ENCODE measurements at places on chromosomes 7 and 10.
A peak's percentile ranks its signal among the peaks of the same experiment; 100 is the strongest.

DNA sequence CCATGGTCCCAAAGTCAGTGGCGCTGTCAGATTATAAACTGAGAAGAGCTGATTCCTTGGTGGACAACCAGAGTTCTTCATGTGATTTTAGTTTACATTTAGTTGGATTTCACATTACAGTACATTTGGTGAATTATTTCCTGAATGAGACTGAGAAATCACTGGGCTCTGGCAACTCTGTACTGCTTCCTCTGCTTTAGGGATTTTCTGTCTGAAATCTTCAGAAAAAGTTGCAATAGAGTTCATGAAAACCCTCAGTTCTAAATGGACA lies 242.6 kb downstream of the BICC1 start:
- no peak for DNase-seq

DNA sequence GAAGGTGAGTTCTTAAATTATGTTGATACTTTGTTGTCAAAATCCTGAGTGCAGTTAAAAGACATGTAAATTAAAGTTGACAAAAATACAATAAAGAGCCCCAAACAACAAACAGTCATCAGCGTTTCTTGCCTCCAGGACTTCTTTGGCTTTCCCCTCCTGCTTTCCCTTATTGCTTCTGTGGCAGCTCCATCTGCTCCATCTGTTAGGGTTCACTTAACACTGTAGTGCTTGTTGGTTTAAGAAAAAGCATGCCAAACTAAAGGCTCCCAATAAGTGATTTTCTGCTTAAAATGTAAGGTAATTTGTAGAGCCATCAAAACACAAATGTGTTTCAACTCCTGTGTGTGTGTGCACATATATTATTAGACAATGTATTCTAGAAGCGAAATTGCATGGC lies 254.3 kb upstream of the GNAI1 start:
- no peak for DNase-seq

DNA sequence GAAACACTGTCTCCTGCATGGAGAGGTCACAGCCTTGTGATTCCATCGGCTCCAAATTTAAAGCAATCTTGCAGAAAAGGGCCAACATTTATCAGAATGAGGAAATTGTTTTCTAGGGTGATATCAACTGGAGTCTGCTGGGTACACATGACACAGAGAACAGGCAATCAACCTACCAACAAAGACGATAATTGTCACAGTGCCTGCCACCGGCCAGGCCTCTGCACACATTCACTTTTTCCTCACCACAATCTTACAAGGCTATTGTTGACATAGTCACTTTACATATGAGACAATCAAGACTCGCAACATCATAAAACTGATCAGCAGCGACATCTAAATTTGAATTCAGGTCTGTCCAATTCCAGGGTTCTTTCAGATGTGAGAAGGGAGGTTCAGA lies 189.4 kb downstream of the KCNMA1 start:
- no peak for DNase-seq

DNA sequence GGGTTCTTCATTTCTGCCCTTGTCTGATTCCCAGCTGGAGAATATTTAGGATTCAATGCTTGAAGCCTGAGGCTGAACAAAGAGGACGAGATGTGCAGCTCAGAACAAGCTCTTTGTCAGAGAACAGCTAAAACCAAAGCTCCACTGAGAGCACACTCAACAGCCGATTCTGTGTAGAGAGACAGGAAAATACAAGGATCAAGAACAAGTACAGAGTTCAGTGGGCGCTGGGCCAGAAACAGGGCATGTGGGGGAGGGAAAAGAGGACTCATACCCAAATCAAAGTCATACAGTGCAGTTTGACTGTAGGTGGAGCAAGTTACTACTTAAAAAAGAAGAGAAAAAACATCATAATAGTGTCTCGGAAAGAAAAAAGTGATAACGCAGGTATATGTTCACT lies at the start of gene AGMO:
TSS of gene AGMO (minus strand) at position 181 of the 400 bp plus-strand sequence.
- no peak for DNase-seq

GRCh38 chr10:88670497-88670896 lies 6.3 kb downstream of the LIPF start:
- no peak for DNase-seq

DNA sequence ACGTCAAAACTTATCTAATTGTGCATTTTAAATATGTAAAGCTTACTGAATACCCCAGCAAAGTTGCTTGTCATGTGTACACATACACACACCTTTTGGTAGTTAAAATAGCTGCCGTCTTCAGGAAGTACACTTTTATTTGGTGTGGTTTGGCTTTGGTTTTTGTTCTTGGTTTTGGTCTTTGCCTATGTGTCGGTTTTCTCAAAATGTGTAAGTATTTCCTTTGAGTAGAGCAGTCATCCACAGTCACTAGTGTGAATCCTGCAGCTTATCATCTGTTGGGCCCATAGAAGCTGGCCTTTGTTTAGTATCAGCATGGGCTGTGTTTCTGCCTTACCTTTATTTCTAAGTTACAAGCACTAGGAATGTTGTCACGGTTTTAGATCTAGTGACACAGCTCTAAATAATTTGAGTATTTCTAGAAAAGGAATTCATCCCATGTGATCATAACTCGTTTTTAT lies 35.3 kb downstream of the NET1 start:
- DNase-seq = no peak

GRCh38 chr10:102965311-102965851 lies 47.3 kb downstream of the CNNM2 start:
- no peak for DNase-seq

- DNase-seq = no peak
These were observed 3.4 kb upstream of the SAMD8 start for GRCh38 chr10:75107756-75108683.

DNA sequence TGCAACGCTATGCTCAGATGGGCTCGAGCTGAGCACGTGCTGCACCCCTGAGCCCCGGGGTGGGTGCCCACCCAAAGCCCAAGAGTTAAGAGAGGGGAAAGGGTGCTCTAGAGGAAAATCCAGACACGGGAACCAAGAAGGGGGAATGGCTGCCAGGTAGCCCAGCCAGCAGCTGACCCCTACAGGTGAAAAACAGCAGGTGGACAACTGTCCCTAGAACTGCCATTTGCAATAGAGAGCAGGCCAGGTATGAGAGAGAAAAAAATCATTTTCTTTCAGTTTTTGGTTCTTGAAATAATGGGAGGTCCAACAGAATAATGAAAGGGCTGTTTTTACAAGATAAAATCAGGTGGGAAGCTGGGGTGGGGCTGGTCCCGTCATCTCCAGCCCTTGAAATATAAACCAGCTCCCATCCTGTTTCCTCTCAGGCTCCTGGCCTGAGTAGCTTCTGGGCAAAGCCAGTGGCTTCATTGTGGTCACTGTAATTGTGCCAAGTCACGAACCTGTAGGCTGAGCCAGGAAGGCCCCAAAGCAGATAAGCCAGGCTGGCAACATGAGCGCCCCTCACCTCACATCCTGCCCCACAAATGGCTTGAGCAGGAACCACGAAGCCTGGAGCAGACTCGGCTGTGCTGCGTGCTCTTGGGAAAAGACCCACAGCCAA lies 257.8 kb downstream of the SNX10 start:
- no peak for DNase-seq

GRCh38 chr7:80284855-80285254 lies 150.2 kb downstream of the GNAI1 start:
- no peak for DNase-seq

DNA sequence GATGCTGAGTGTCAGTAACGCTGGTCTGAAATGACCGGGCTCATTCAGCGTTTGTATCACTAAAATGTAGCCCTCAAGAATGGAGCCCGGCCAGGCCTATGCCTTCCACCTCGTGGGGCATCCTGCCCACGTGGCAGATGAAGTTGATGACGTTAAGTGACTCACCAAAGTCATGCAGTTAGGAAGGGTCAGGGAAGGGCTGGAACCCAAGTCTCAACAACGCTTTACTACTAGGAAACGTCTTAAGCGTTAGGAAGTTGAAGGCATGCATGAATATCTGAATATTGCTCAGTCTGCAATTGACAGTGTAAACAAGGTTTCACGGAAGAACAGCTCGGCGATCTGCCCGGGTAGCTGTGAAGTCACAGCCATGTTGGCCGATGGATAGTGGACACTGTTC lies 14.0 kb upstream of the UBE3C start:
- DNase-seq = no peak

DNA sequence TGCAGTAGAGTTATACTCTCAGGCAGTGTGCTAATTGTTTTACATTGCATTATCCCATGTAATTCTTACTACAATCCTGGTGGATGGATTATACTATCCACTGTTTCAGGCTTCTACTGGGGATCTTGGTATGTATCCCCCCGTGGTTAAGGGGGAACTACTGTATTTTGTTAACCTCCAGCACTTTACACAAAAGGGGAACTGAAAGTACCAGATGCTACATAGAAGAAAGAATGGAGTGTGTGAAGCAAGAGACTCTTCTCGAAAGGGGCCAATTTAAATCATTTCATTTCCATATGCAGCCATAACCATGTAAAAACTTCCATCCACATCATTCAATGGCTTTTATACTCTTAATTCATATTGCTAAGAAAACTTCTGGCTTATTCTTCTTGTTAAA lies 69.4 kb downstream of the C1GALT1 start:
- DNase-seq = no peak

GRCh38 chr10:59562126-59562525 lies 147.5 kb downstream of the SLC16A9 start:
- no peak for DNase-seq

- peak; percentile 55 for DNase-seq
These were observed 27.4 kb upstream of the INPP5A start for GRCh38 chr10:132510174-132510611.

GRCh38 chr10:88385601-88386203 lies 197.4 kb downstream of the RNLS start:
- peak; percentile 78 for DNase-seq

GRCh38 chr7:128697302-128697905 lies 25.3 kb downstream of the GARIN1A start:
- peak; percentile 74 for DNase-seq

DNA sequence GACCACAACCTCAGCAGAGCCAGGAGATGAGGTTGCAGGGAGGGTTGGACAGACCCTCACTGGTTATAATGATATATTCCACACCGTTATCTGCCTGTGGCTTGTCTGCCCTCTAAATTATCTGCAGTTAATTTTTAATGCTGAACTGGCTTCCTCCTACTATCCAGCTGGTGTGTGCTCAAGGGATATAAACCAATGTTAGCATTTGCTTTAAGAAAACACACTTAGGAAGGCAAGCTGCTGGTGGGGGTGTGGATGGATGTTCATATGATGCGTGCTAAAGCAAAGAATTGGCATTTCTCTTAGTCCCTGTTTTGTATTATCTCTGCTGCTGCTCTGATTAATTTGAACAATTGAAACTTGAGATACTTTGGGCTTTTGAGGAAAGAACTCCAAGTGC lies 132.2 kb upstream of the NPVF start:
- no peak for DNase-seq

DNA sequence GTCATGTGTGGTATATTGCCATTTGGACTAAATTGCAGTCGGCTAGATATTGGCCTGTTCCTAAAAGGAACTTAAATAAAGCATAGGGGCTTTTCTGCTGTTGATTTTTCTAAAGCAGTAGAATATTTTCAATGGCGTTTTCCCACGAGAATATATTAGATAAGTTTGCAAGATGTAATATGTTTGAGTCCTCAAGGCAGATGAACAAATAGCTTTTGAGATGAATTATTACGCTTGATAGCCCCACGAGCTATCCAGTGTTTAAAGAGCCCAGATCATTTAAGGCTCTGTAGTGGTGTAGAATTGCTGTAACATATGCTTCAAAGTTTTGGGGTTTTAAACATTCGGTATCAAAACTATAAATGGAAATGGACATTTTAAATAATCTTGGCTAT lies 2.9 kb downstream of the CELF2 start:
- no peak for DNase-seq

- no peak for DNase-seq
These were observed 234.9 kb downstream of the HGF start for GRCh38 chr7:81534996-81535395.

- DNase-seq = no peak
These were observed 25.8 kb downstream of the COA1 start for GRCh38 chr7:43703573-43703972.

DNA sequence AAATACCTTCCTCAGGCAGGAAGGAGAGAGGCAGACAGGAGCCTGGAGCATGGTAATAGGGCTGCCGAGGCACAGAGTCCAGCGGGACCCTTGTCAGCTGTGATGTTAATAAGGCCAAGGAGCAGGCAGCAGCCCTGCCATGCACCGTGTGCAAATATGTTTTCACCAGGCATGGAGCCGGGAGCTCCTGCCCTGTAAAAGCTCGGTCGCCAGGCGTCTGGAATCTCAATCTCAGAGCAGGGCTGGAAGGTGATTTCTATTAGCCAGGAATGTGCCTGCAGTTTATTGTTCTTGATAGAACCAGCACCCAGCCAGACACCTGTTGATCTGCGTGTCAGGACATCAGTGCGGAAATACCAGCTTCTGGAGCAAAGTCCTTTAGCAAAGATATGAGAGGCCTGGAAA lies 469.8 kb downstream of the GLRX3 start:
- DNase-seq = no peak

- no peak for DNase-seq
These were observed 22.2 kb downstream of the TYW1B start for GRCh38 chr7:72805526-72806494.

DNA sequence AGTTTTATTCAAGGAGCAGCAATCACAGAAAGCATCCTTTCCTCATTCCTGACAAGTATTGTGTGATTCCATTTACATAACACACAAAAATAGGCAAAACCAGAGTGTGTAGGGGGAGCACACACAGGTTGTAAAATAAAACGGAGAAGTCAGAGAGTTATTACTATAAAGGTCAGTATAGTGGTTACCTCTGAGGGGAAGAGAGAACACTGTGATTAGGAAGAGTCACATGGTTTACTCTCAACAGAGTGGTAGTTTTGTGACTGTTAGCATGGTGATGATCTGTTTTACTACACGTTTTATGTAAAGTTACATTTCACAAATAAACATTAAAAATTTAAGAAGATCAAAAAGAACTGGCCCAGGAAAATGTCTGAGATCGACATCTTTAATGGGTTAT lies 74.6 kb downstream of the VPS41 start:
- no peak for DNase-seq

GRCh38 chr7:133702078-133702477 lies 425.1 kb upstream of the LRGUK start:
- DNase-seq = no peak

DNA sequence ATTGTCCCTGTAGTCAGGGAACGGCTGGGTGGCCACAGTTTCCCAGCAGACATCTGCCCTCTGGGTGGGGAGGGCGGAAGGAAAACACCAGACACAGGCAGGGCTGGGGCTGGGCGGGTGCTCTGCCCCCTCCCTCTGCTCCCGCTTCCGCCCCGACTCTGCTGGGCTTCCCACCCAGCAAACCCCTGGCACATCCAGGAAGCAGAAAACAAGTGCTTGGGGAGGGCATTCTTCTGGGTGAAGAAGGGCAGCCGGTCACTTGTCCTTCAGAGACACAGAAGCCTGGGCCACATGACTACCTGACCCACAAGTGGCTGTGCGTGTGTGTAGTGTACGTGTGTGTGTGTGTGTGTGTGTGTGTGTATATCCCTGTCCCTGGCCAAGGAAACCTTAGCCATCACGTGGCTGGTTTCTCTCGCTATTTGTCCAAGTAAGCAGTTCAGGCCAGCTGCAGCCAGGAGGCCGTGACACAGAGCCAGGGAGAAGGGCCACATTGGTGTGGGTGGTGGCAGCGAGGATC lies 77.9 kb downstream of the ZMIZ1 start:
- no peak for DNase-seq

GRCh38 chr7:121024611-121025010 lies 36.1 kb downstream of the CPED1 start:
- DNase-seq = no peak

All from activated effector memory CD4-positive, alpha-beta T cell treated with anti-CD3 and anti-CD28 coated beads, Interleukin-2, amount 50 U/mL, for 16 hours (primary cell).